ENCODE measurements at places on chromosomes 16 and 17.

DNA sequence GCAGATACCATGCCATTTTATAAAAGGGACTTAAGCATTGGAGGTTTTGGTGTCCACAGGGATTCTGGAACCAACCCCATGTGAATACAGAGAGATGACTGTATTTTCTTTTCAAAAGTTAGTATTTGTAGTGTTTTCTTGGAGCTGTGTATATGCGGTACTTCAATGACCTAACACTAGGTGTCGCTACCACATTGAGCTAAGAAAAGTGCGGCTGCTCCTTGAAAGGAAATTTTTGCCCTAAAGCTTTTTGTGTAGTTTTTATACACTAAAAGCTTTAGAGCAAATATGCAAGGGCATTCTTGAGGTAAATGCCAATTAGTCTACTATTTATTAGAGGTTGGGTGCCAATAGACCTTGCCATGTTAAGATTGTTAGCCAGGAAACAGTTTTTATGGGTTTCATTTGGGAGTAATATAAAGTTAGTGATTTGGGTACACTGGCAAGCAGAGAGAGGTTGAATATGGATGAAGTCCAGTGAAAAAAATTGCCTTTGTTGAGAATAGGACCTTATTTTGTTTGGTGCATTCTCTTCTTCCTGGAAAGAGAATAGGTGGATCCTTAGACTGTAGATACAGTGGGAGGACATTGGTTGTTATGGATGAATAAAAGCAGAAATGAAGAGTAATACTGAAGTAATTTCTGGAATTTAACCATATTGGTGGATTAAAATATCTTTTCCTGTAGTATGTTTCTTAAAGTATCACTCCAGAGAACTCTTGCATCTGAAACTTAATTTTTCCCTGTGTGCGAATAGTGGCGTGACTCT lies 43.3 kb downstream of the BCAS3 start:
- DNase-seq, result peak; percentile 56

DNA sequence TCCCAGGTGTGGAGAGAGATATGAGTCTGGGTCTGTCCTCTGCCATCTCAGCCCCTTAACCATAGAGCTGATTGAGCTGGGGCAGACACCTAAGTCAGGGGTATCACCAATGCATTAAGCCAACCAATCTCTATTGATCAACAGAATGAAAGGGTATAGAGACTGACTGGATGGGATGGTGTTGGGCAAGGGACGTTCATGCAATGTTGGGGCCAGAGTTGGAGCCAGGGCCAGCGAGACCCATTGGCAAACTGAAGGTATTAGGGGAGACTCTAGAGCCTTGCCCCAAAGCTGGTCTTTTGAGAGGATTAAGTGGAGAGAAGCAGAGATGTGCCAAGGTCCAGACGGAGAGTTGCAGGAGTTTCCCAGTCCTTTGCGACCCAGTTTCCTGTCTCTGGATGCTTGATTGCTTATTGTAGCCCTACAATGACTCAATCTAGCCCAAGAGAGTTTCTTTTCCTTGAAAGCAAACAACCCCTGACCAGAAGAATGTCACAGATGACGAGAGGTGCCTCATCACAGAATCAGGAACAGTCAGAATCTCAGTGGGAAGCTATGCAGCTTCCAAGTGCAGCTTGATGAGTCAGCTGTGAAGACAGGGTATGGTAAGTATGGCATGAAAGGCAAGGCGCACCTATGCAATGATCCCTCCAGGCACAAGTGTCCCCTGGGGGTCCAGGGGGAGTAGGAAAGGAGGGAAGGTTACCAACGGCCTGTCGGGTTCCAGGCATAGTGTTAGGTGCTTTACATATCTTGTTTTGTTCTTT lies 137.2 kb downstream of the UTP18 start:
- DNase-seq, result no peak

DNA sequence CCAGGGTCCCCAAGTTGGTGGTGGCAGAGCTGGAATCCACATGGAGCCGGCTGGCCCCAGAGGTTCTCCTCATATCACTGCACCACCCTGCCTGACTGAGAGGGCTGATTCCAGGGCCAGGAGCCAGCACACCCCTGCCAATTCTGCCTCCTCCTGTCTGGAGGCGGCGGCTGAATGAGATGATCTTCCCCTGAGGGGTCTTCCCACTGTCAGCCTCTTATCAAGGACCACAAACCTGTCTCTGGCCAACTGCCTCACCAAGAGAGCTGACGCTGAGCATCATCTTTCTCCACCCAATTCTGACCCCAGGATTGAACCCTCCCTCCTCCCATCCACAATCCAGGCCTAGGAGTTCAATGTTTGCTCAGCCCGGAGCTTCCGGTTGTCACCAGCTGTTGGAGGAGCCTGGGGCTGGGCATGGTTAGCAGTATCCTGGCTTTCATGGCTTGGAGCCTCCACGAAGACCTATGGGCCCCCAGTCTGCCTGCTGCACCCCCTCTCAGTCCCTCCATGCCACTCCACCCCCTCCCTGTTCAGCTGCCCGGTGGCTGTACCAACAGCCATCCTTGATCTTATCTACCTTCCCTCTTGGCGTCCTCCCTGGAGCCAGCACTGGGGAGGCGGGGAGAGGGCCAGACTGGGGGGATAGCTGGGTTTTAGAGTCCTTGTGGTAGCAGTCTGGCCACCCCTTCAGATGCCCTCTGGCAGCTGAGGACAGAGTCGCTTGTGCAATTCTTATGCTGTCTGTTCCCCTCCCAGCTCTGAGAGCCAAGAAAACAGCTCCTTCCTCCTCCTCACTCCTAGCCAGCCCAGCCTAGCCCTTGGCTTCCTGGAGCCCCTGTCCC lies 25.6 kb downstream of the ABCC3 start:
- DNase-seq, result no peak

DNA sequence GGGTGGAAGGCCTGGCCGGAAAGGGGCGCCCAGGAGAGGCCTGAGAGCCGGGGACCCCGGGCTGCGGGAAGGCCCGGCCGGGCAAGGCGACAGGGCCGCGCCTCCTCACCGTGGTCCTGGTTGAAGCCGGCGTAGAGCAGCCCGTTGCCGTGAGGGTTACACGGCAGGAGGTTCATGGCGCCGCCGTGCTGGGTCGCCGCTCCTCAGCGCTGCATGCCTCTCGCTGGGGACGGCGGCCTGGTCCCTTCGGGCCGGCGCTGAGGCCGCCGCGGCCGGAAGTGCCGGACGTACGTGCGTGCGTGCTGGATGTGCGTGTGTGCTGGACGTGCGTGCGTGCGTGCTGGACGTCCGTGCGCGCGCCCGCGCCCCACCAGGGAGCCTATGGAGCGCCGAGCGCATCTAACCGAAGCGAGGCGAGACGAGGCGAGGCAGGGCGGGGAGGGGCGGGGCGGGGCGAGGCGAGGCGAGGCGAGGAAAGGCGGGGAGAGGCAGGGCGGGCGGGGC lies at the start of gene WDR45B:
WDR45B (minus strand) TSS at position 280 of the 504 bp plus-strand sequence; CDS start at position 176, 104 bp downstream.
- peak; percentile 100 for DNase-seq

GRCh38 chr17:83175822-83176622 lies 96.6 kb downstream of the METRNL start:
- DNase-seq, result no peak

GRCh38 chr17:43018008-43018853 lies 4.0 kb downstream of the VAT1 start:
- DNase-seq, result no peak

DNA sequence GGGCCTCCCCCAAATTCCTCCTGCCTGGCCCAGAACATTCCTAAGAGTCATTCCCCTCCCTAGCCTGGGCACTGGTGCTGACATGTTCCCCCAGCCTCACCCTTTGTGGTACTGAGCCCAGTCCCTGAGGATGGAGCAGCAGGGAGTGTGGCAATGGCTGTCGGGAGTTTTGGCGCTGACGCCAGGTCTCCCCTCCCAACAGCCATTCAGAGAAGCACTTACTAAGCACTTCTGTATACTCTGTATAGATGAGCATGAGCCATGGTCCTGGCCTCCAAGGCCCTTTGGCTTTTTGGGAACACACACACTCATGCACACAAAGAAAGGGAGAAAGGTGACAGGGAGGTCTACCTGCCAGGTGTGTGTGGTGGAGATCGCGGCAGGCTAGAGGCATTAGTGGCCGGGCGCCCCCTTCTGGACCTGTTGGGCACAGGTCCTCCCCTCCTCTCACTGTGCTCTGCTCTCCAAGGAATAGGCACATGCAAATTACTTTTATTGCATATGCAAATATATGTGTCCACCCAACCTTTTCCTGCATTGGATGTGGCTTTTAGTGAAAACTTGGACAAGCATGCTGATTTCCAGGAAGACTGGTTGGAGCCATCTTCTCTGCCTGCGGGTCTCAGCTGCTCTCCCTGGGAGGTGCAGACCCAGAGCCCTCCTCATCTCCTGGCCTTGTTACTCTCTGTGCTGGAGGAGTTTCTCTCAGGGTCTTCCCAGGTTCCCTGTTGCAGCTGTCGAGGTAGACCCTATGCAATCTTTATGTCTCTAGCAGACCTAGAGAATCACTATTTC lies 17.4 kb upstream of the C17orf107 start:
- DNase-seq, result peak; percentile 49

- DNase-seq, result no peak
Measured at GRCh38 chr16:52073024-52073423, 473.9 kb downstream of the TOX3 start.

- no peak for DNase-seq
Measured at GRCh38 chr17:64393000-64393402, 2.3 kb upstream of the PECAM1 start.

DNA sequence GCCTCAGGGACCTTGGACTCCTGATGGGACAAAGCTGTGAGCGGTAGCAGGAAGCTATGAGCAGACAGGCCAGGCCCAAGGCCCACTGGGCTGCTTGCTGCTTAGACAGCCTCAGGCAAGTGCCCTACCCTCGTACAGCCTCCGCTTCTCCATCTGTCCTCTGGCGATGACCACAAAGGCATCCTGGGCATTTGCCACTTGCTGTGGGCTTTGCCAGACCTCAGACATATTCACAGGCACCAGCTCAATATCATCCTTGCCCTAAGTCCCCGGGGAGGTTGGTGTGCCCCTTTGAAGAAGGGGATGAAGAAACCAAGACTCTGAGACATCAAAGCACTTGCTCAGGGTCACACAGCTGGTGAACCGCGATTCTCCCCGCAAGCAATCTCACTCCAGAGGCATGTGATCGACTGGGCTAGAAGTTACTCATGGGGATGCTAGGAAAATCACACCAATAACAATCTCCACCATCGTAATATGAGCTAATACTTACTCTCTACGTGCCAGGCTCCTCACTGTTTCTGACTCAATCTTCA lies 21.7 kb downstream of the PPL start:
- DNase-seq, result no peak

GRCh38 chr17:10069301-10069700 lies 129.1 kb downstream of the GAS7 start:
- DNase-seq, result no peak

All from COLO829 (cell line).